ENCODE measurements at places on chromosomes 3 and 15. TPM values are rescaled to one million over a fixed set of nuclear protein-coding genes. Genes with fewer than 3 reads are reported as not detected.

- DNase-seq, result no peak
- no peak overlapping the region for H3K27ac ChIP-seq
- H3K4me1 ChIP-seq, result no peaks in the 10 kb centered on the region
- no peak overlapping the region for H3K4me3 ChIP-seq
Observed at GRCh38 chr3:5238545-5238944, 51.0 kb downstream of the EDEM1 start.

GRCh38 chr3:150421256-150421655 lies 13.2 kb downstream of the TSC22D2 start:
- H3K36me3 ChIP-seq, result no peaks in the 10 kb centered on the region
- no peaks in the 10 kb centered on the region for H3K27me3 ChIP-seq
- H3K4me3 ChIP-seq, result no peak overlapping the region
- DNase-seq, result no peak
- peaks cover 6% of the 10 kb centered on the region for H3K4me1 ChIP-seq

GRCh38 chr3:142356818-142357217 lies 91.0 kb downstream of the XRN1 start:
- H3K4me1 ChIP-seq, result no peaks in the 10 kb centered on the region
- H3K27me3 ChIP-seq, result no peaks in the 10 kb centered on the region
- H3K27ac ChIP-seq, result no peak overlapping the region

GRCh38 chr15:51374131-51374530 lies 32.7 kb downstream of the GLDN start:
- H3K36me3 ChIP-seq, result no peaks in the 10 kb centered on the region
- H3K27me3 ChIP-seq, result no peaks in the 10 kb centered on the region
- H3K4me1 ChIP-seq, result no peaks in the 10 kb centered on the region
- no peak overlapping the region for H3K27ac ChIP-seq
- DNase-seq, result no peak

DNA sequence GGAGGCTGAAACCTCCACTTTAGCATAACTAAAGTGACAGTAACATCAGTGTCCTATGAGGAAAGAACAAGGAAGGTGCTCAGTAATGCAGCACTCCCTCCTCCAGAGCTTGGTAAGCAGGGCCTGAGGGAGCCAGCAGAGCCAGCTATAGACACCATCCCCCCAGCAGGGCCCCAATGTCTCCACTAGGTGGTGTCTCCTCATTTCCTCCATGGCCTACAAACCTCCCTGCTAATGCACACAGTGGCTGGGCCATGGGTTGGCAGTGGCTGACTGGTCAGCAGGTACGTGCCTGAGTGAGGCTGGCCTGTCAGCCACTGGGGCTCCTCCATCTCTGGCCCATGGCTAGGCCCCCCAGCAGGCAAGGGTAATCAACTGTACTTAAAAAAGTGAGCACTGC lies 13.6 kb downstream of the MRPS25 start:
- H3K4me1 ChIP-seq, result peaks cover 12% of the 10 kb centered on the region
- H3K27me3 ChIP-seq, result no peaks in the 10 kb centered on the region
- H3K36me3 ChIP-seq, result peaks cover 7% of the 10 kb centered on the region
- H3K4me3 ChIP-seq, result no peak overlapping the region
- DNase-seq, result peak; percentile 13

DNA sequence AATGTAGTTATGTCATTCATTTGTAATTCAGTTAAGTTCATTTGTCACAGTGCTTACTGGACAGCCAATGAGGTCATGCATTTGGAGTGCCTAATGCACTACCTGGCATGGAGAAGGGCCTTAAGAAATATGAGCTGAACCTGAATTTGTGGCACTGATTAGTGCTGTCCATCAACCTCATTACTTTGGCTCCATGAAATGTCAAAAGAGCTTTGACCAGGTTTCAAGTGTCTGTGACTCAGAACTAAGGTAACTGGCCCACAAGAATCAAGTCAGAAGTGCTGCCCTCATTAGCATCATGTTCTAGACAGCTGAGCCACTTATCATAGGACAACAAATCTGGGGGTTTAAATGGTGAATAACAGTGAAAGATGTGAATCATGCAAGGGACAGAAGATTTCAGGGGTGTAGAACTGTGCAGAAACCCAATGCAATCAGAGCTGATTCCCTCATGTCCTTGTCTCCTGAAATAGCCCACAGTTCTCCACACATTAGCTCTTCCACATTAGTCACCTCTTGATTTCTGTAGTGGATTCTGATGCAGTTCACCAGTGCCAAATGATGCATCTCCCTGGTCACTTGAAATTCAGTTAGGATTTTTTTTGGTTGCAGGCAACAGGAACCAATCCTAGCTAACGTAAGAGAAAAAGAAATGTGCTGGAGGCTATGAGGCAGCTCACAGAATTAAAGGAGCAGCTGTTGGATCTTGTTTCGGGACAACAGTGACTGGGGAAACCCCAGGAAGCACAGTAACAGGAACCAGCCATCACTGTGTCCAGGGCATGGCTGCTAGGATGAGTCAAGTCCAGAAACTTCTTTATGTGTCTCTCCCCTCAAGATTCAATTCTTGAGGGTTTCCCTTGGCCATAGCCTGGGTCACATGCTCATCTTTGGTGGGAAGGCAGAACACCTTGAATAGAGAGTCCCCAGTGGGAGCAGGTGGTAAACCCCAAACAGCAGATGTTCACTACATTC lies 38.7 kb downstream of the CHST2 start:
- no peak overlapping the region for H3K4me3 ChIP-seq
- DNase-seq, result no peak
- no peaks in the 10 kb centered on the region for H3K27me3 ChIP-seq
- H3K36me3 ChIP-seq, result no peaks in the 10 kb centered on the region
- no peaks in the 10 kb centered on the region for H3K4me1 ChIP-seq

DNA sequence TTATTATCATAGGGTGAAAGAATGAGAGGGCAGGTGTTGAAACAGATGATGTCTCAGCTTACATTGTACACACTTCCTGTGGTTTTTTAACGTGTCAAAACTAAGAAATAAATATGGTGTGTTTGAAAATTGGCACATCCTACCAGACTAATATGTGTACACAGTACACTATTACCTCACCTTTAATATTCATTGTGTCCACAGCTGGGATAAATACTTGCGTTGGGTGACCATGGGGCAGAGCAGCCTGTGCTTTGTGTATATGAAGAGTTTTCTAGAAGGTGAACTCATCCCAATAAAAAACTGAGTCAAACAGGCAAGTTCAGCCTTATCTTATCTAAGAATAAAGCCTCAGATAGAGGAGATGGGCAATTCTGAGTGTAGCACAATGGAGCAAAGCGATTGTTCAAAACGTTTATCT lies 17.3 kb downstream of the SUCNR1 start:
- H3K27me3 ChIP-seq, result no peaks in the 10 kb centered on the region
- no peaks in the 10 kb centered on the region for H3K36me3 ChIP-seq
- H3K27ac ChIP-seq, result no peak overlapping the region
- DNase-seq, result no peak
- no peaks in the 10 kb centered on the region for H3K4me1 ChIP-seq
- H3K4me3 ChIP-seq, result no peak overlapping the region

- no peaks in the 10 kb centered on the region for H3K4me1 ChIP-seq
- no peak for DNase-seq
- H3K4me3 ChIP-seq, result no peak overlapping the region
- H3K27ac ChIP-seq, result no peak overlapping the region
Observed at GRCh38 chr3:142098964-142099363, 50.4 kb downstream of the TFDP2 start.

- no peaks in the 10 kb centered on the region for H3K4me1 ChIP-seq
- no peaks in the 10 kb centered on the region for H3K27me3 ChIP-seq
- no peak overlapping the region for H3K27ac ChIP-seq
- no peak for DNase-seq
- H3K36me3 ChIP-seq, result no peaks in the 10 kb centered on the region
Observed at GRCh38 chr15:60660290-60661051, 181.5 kb upstream of the ICE2 start.

DNA sequence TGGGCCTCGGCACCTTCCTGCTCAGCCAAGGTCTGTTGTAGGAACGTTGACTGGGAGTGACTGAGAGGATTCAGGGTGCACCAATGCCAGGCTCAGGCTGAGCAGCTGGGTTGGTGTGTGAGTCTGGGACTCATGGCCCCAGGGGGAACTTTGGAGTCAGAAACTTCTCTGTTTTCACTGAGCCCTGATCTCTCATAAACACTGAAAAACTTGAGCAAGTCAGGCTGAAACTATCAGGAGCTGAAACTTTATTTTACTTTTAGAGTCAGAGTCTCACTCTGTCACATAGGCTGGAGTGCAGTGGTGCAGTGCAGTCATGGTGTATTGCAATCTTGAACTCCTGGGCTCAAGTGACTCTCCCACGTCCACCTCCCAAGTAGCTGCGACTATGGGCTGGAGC lies 3.0 kb downstream of the TRAK1 start:
- H3K4me3 ChIP-seq, result no peak overlapping the region
- H3K4me1 ChIP-seq, result no peaks in the 10 kb centered on the region
- no peaks in the 10 kb centered on the region for H3K27me3 ChIP-seq
- DNase-seq, result no peak

DNA sequence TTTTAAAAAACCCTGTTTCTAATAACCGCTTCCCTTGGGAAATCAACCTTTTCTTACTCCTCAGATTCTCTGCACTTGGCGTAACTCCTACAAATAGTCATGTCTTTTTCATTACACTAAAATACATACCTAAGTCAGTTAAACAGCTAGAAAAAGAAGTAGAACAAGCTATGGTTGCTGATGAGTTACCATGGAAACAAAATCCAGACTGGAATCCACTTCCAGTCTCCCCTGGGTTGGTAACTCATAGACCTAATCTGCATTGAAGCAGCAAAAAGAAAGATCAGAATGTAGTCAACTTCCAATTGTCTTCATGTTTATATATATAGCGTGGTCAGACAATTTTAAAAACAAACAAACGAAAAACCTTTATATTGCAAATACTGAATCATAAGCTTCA lies 260.8 kb upstream of the LRRN1 start:
- no peak overlapping the region for H3K27ac ChIP-seq
- H3K4me1 ChIP-seq, result no peaks in the 10 kb centered on the region
- H3K4me3 ChIP-seq, result no peak overlapping the region
- H3K36me3 ChIP-seq, result no peaks in the 10 kb centered on the region
- no peak for DNase-seq

GRCh38 chr3:31476209-31476608 lies 56.5 kb upstream of the STT3B start:
- no peaks in the 10 kb centered on the region for H3K27me3 ChIP-seq
- H3K27ac ChIP-seq, result no peak overlapping the region
- no peak overlapping the region for H3K4me3 ChIP-seq
- H3K4me1 ChIP-seq, result no peaks in the 10 kb centered on the region
- H3K36me3 ChIP-seq, result no peaks in the 10 kb centered on the region

DNA sequence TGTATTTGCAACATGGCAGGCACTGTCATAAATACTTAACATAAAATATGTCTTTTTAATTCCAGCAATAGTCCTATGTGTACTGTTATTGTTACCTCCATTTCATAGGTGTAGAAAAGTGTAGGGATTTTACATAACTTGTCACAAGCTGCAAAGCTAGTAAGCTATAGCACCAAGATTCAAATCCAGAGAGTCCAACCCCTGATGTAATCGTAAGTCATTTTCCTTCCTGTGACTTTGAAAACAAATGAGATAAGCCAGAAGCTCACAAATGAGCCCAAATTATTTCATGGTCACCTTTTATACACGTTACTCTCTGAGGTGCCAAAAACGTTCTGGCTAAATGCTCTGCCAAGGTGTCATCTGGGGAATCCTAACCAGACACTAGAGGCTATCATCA lies 23.8 kb downstream of the TNIK start:
- peaks cover 9% of the 10 kb centered on the region for H3K4me1 ChIP-seq
- no peaks in the 10 kb centered on the region for H3K27me3 ChIP-seq
- no peaks in the 10 kb centered on the region for H3K36me3 ChIP-seq
- no peak for DNase-seq
- no peak overlapping the region for H3K27ac ChIP-seq
- H3K4me3 ChIP-seq, result no peak overlapping the region

GRCh38 chr3:185959609-185960521 lies 22.1 kb upstream of the TRA2B start:
- H3K4me1 ChIP-seq, result no peaks in the 10 kb centered on the region
- peak; percentile 38 for DNase-seq
- H3K36me3 ChIP-seq, result no peaks in the 10 kb centered on the region
- H3K4me3 ChIP-seq, result no peak overlapping the region
- H3K27ac ChIP-seq, result no peak overlapping the region
- H3K27me3 ChIP-seq, result no peaks in the 10 kb centered on the region

- DNase-seq, result no peak
- no peak overlapping the region for H3K27ac ChIP-seq
- H3K27me3 ChIP-seq, result no peaks in the 10 kb centered on the region
- peaks cover 4% of the 10 kb centered on the region for H3K4me1 ChIP-seq
- H3K4me3 ChIP-seq, result no peak overlapping the region
Observed at GRCh38 chr15:63554337-63554927, 42.8 kb upstream of the FBXL22 start.

- H3K27ac ChIP-seq, result peak overlapping the region; percentile 70
- DNase-seq, result peak; percentile 77
- no peaks in the 10 kb centered on the region for H3K27me3 ChIP-seq
- peaks cover 4% of the 10 kb centered on the region for H3K36me3 ChIP-seq
Observed at GRCh38 chr15:74893627-74894026, 3.8 kb downstream of the MPI start.

GRCh38 chr3:126516152-126516935 lies 1.2 kb downstream of the UROC1 start:
- no peak overlapping the region for H3K4me3 ChIP-seq
- no peaks in the 10 kb centered on the region for H3K4me1 ChIP-seq
- DNase-seq, result no peak
- no peaks in the 10 kb centered on the region for H3K36me3 ChIP-seq
- no peak overlapping the region for H3K27ac ChIP-seq

DNA sequence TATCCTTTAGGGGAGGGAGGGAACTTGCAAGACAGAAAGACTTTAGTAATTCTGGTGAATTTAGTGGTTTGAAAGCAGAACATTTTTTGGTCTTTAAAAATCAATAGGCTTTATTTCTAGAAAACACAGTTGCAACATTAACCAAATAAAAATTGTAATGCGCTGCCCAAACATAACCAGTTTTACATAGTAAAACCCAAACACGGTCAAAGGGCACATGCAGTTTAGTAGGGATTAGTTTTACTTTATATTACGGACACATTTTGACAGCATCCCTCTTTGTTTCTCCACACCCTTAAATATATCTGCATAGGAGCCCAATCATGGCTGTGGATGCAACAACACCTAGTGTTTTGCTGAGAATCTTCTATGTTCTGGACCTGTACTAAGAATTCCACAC lies 156.7 kb downstream of the NR2F2 start:
- H3K27ac ChIP-seq, result no peak overlapping the region
- no peak overlapping the region for H3K4me3 ChIP-seq
- DNase-seq, result no peak
- no peaks in the 10 kb centered on the region for H3K36me3 ChIP-seq

- H3K27me3 ChIP-seq, result no peaks in the 10 kb centered on the region
- no peak overlapping the region for H3K27ac ChIP-seq
- no peaks in the 10 kb centered on the region for H3K4me1 ChIP-seq
- no peak for DNase-seq
- no peak overlapping the region for H3K4me3 ChIP-seq
Observed at GRCh38 chr3:25461946-25462345, 33.9 kb downstream of the RARB start.

GRCh38 chr15:101570241-101570640 lies 80.7 kb upstream of the PCSK6 start:
- DNase-seq, result no peak
- H3K27ac ChIP-seq, result no peak overlapping the region
- H3K4me1 ChIP-seq, result no peaks in the 10 kb centered on the region
- H3K27me3 ChIP-seq, result no peaks in the 10 kb centered on the region
- no peaks in the 10 kb centered on the region for H3K36me3 ChIP-seq
- H3K4me3 ChIP-seq, result no peak overlapping the region

- H3K4me3 ChIP-seq, result no peak overlapping the region
- no peak overlapping the region for H3K27ac ChIP-seq
- no peaks in the 10 kb centered on the region for H3K27me3 ChIP-seq
- peaks cover 8% of the 10 kb centered on the region for H3K4me1 ChIP-seq
Observed at GRCh38 chr15:52254391-52254790, 41.2 kb downstream of the MYO5C start.

The P2RY1 gene
- 0.08 TPM for total RNA-seq

The INTS14 gene
- total RNA-seq, result 38.3 TPM

The SHQ1 gene
- 14.1 TPM for total RNA-seq

The ZNF774 gene
- 1.5 TPM for total RNA-seq

The LSMEM2 gene
- total RNA-seq, result not detected

The RARB gene
- total RNA-seq, result not detected

The MYZAP gene
- 1.1 TPM for total RNA-seq

The PARP3 gene
- total RNA-seq, result 22.6 TPM

Data from naive thymus-derived CD4-positive, alpha-beta T cell (primary cell).